Esophagus squamous epithelium (tissue), 5 donors: ENCODE measurements at places on chromosomes 5 and 9.

GRCh38 chr5:129094924-129095899 lies 663 bp downstream of the ISOC1 start:
- DNase-seq = peak; percentile 35

DNA sequence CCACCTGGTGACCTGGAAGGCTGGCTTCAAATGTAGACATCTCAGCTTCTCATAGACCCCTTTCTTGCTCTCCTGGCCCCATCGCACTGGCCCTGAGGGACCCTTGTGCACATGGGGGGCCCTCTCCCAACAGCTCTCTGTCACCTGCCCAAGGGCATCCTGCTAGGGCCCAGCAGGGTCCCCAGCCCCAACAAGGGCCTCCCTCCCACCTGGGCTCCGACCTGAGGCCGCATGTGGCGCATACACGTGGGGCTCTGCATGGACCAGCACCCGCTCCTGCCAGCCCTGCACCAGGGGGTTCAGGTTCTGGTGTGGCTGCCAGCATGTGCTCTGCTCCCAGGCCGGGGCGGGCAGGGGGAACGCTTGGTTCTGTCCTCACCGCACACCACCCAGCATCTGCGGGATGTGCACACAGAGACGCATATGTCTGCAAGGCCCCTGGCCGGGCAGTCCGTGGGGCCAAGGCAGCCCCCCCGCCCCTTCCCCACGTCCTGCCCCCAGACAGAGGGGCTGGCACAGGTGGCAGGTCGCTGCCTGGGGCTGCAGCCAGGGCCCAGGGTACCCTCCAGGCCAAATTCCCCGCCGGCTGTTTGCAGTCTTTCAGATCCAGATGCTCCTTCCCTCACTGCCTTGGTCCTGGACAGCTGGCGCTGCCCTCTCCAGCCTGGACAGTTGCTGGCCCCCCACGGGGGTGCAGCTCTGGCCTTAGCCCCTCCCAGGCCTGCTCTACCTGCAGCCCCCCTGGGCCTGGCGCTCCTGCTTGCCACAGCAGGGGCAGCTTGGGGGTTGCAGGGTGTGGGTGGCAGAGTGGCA lies 17.9 kb upstream of the NRARP start:
- no peak for DNase-seq

- DNase-seq = no peak
These were observed 12.4 kb downstream of the IL4 start for GRCh38 chr5:132686193-132686592.

GRCh38 chr9:131206495-131206894 lies 69.8 kb downstream of the FAM78A start:
- no peak for DNase-seq

DNA sequence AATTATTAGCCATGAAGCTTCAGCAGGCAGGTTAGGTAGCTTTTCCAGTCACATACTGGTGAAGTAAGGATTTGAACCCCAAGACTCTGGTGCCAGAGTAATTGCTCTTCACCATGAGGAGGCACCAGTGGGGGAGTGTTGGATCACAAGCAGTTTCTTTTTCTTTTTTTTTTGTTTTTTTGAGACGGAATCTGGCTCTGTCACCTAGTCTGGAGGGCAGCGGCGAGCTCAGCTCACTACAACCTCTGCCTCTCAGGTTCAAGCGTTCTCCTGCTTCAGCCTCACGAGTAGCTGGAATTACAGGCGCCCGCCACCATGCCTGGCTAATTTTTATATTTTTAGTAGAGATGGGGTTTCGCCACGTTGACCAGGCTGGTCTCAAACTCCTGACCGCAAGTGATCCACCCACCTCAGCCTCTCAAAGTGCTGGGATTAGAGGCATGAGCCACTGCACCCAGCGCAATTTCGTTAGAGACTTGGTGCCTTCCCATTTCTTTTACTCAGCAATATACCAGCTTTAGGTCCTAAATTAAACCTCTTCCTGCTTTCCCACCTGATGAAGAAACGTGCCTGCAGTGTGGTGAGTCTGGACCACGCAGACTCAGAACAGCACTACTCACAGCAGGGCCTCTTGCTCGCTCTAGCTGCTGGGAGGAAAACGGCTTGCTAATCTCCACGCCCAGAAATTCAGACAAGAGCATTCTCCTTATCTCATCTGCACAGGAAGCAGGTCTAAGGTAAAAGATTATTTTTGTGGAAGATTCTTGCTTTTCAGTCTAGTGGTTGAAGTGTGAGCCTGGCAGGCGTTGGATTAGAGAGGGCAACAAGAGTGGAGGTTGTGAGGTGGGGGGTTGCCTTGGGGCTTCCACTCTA lies at the start of gene S100Z:
Gene S100Z (plus strand): TSS at position 596 of the 873 bp plus-strand sequence. CDS start 25,346 bp downstream, outside the sequence.
- DNase-seq = no peak

GRCh38 chr5:38889424-38889823 lies 43.6 kb downstream of the OSMR start:
- no peak for DNase-seq

GRCh38 chr5:66969963-66970362 lies 226.6 kb downstream of the CD180 start:
- no peak for DNase-seq

DNA sequence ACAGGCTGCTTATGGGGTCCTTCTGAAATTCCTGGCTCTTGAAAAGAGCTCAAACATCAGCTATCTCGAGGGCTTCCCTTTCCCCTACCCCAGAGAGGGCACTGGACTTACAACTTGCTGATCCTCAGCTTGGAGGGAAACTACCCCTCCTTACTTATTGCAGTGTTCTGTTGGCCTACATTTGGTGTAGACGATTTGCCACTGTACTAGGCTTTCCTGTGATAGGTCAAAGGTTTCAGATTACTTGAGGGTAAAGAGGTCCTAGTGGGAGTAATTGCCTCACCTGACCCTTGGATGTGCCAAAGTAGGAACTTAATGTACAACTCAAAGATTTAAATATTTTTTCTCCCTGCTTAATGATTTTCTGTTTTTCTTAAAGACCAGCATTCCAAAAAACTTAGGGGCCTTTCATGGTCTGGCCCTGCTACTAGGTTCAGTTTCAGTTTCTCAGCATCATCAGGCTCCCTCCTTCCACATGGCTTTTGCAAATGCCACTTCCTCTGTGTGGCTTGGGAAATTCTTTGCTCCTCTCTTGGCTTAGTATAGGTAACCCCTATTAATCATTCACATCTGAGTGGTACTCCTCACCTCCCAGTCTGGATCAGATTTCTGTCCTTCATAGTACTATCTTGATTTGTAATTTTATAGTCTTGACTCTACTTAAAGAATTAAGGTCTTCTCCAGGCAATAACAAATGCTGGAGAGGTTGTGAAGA lies 32.4 kb downstream of the CYSTM1 start:
- no peak for DNase-seq

DNA sequence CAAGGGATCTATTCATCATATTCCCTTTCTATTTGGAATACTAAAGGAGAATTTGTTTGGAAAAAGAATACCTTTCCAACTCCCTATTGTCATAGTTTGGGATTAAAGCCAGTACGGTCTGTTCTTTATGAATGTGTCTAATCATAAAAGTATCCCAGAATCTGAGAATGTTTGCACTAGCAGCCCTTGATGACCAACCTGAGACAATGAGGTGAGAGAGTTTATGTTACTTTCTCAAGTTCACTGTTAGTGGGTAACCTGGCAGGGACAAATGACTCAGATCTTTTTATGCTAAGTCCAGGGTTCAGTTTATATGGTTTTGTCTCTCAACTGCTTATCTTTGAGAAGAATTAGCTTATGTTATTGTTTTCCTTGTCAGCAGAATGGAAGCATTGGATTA lies 25.3 kb upstream of the TLR4 start:
- no peak for DNase-seq

- DNase-seq = no peak
These were observed 467.6 kb downstream of the ARHGEF28 start for GRCh38 chr5:74093561-74093960.

DNA sequence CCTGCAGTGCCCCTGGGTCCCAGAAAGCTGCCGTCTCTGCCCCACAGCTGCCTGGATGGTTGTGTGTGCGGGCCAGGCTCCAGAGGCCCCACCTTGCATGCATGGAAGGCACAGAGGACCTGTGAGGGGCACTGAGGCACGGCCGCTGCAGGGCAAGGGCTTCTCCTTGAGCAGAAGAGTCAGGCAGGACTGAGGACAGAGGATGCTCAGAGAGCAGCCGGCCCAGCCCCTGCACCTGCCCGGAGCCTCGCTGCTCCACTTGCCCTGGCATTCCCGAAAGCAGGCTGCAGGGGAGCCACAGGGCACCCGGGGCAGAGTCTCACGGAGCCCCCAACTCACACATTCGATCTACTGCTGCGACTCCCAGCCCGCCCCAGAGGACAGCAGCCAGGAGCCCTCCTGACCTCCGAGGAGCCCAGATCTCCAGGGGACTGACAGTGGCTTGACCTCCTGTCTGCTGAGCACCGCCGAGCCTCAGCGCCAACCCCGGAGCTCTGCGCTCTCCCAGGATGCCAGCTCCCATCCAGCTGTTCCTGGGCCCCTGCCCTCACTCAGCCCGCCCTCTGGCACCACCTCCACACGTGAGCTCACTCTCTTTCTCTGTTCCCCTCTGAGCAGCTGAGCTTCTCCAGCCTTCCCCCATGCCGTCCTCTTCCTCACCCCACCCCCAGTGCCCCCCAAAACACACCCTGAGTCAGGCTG lies 95.0 kb downstream of the KCNT1 start:
- no peak for DNase-seq

DNA sequence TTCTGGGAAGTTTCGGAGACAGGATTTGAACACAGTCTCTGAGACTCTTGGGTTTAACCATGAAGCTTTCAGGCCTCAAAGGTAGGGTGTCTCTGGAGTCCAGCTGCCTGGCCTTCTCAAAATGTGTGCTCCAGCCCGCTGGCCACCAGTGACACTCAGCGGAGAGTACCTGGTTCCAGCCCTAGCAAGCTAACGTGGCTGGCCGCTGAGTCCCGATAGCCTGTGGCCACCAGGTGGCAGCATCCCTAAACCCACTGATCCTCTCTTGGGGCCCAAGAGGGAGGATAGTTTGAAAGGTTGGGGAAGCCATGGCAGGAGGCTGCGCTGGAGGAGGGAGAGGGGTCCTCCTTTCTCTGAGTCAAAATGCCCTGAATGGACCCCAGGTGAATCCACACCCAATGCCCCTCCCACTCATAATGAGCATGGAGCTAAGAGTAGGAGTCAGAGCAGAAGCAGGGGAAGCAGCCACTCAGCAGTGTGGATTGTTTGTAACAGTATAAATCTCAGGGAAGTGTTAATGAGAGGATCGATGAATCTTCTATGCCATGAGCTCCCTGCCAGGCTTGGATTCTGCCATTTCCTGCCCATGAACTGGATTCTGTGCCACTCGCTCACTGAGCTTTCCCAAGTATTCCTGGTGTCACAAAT lies 5.4 kb upstream of the TIFAB start:
- DNase-seq = no peak

GRCh38 chr5:94815313-94816039 lies 197.0 kb downstream of the SLF1 start:
- DNase-seq = no peak

GRCh38 chr5:6448622-6449464 lies at the start of gene UBE2QL1:
TSS of gene UBE2QL1 (plus strand) at chr5:6448859. CDS start at chr5:6448894, 35 bp downstream.
- no peak for DNase-seq

DNA sequence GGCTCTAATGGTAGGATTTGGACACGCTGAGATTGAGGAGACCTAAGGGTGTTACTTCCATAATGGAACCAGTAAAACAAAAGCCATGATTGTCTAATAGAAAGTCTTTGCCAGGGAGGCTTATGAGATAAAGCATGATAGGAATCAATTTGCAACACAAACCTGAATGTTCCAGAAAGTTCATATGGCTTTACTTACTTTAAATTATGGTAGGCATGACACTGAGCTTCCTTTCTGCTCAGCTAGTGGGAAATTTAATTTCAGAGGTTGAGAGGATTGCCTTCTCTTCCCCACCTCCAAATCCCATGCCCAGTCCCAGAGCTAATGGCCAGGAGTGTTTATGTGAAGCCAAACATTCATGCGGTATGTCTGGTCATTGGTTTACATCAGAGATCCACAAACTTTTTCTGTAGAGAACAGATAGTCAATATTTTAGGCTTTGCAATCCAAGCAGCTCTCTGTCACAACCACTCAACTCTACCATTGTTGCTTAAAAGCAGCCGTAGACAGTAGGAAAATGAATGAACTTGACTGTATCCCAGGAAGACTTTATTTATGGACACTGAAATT lies 114.5 kb downstream of the UGCG start:
- no peak for DNase-seq

GRCh38 chr9:131365546-131365945 lies 28.3 kb upstream of the PRRC2B start:
- DNase-seq = no peak

DNA sequence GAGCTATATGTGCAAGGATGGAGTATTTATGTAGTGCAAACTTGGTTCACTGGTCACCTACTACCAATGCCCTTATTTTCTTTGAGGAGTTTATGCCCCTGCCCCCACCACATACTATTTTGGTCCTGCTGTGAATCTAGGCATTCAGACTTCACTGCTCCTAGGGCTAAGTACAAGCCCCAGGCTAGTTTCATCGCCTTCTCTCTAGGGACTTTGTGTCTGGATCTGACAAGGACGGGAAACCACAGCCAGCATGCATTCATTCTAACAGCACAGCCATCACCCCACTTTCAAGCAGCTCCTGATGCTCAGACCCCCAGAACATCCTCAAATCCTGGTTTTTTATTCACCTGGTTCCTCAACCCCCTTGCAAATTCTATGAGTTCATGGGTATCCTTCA lies 56.8 kb downstream of the DRD1 start:
- no peak for DNase-seq

DNA sequence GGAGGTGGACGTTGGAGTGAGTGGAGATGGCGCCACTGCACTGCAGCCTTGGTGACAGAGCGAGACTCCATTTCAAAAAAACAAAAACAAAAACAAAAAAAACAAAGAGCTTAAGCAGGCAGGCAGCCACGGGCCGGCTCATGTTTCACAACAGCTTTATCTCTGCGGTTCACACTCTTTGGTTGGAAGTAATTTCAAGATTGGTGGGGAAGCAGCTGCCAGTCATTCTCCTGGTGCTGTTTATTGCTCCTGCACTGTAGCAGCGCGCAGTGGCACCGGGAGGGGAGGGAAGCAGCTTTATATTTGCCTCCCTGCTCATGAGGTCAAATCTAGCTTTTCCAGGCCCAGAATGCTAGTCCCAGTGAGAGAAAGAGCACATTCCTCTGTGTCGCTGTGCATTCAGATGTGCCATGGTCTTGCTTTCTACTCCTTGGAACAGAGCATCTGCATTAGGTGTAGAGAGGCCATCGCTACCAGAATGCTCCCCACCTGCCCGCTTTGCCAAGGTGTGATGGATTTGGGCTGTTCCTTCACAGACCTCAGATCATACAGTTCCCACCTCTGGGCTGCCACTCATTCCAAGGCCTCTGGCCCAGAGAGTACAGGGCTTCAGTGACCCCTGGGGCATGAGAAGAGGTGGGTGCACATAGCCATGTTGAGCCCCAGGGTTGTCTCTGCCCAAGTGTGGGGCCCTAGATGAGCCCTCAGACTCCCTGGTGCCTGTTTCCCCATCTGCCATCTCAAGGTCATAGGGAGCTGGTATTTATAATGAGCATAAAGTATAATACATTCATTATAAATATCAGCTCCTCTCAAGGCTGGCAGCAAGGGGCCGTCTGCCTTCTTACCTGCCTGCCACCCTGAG lies 270.4 kb downstream of the MED10 start:
- no peak for DNase-seq
